ENCODE measurements at places on chromosomes 4 and X.

DNA sequence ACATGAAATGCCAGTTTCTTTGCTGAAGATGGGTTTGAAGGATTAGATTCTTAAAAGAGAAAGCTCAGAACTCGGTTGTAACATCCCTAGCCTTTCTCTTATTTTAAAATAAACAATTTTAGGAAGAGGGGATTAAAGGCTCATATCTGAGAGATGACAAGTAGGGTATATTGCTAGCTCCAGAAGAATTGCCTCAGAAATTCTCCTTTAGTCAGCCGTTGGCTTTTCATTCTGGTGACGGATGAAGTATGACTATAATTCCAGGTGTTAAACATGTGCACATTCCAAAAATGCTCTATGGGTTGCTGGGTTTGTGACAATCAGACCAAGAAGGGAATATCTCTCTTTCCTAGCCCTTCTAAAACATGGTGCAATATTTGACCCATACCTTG lies 17.8 kb downstream of the DKK2 start:
- DNase-seq = no peak

DNA sequence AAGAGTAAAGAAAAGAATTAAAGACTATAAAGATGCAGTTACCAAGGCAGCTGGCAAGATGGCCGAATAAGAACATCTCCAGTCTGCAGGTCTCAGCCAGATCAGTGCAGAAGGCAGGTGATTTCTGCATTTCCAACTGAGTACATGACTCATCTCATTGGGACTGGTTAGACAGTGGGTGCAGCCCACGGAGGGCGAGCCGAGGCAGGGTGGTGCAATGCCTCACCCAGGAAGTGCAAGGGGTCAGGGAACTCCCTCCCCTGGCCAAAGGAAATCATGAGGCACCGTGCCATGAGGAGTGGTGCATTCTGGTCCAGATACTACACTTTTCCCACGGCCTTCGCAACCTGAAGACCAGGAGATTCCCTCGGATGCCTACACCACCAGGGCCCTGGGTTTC lies 20.5 kb downstream of the SPIN4 start:
- DNase-seq = no peak

DNA sequence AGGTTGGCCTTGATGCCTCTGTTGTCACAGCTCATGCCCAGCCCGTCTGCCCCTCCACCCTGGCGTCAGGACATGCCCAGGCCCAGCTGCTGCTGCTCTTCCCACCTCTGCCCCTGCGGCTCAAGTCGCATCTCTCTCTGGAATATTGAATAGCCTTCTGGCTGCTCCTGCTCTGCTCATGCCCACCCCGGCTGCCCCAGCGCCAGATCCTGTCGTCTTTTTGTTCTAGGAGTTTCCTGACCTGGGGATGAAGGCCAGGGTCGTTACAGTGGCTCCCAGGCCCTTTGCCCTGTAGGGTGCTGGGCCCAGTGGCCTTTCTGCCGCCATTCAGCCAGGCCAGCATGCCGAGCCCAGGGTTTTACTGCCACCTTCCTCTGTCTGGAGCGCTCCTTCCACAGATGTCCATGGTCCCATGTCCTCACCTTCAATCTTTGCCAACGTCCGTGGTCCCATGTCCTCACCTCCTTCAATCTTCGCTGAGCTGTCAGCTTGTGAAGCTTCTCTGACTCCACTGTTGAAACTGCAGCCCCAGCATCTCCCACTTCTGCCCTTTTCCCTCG lies 9.7 kb downstream of the MAEA start:
- no peak for DNase-seq

- no peak for DNase-seq
Measured at GRCh38 chr4:39574946-39575345, 47.7 kb upstream of the UGDH start.

DNA sequence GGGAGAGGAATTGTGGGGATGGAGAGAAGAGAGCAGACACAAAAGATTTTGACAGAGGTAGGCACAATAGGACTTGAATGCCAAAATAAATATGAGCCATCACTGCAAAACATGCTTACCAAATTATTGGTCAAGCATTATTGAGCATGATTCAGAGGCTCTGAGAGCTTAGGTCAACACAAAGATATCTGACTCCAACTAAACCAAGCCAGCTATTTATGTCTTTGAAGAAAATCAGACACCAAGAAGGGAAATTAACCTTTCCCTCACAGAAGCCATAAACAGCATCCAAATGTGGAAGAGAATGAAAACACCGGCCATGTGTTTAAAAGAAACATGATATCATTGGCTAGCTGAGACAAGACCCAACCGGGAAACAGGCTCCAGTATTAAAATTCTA lies 323.2 kb downstream of the RAB28 start:
- DNase-seq = no peak

DNA sequence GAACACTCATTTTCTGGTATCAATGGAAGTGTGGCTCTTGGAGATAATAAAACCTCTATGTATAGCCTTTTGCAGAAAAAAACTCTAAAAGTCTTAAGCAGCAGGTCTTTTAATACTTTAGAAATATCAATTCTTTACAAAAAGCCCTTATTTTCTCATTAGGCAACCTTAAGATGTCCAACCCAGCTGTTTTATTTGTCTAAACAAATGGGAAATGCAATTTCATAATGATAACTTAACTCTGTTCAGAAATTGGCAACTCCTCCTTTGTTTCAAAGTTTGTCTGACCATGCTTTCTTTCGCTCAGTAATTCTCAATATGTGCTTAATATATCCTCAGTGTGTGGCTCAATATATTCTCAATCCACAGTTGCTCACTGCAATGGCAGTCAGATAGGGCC lies 196.5 kb upstream of the VEGFC start:
- DNase-seq = no peak

GRCh38 chrX:31516527-31516926 lies 444.7 kb upstream of the FTHL17 start:
- no peak for DNase-seq

DNA sequence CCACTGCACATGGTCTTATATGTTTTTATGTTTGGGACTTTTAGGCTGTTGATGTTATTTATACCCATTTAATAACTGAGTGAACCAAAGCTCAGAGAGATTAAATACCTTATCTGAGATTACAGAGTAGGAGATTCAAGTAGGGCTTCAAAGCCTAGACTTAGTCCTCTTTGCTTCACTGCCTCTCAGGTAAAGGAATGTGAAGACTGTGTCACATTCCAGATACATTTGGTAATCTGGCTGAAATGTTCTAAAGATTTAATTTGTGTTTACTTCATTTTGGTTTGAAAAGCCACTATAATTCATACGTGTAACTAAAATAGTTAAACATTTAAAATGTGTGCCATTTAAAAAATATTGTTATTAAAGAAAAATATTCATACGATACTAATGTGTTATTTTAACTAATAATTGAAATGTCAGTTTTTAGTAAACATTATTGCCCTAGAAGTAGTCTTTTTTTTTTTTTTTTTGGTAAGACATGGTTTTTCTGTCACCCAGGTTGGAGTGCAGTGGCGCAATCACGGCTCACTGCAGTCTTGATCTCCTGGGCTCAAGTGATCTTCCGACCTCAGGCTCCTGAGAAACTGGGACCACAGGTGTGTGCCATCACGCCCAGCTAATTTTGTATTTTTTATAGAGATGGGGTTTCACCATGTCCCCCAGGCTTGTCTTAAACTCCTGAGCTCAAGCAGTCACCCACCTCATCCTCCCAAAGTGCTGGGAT lies 54.3 kb downstream of the WWC2 start:
- no peak for DNase-seq

GRCh38 chrX:78011846-78012245 lies 42.4 kb upstream of the PGAM4 start:
- DNase-seq = no peak

DNA sequence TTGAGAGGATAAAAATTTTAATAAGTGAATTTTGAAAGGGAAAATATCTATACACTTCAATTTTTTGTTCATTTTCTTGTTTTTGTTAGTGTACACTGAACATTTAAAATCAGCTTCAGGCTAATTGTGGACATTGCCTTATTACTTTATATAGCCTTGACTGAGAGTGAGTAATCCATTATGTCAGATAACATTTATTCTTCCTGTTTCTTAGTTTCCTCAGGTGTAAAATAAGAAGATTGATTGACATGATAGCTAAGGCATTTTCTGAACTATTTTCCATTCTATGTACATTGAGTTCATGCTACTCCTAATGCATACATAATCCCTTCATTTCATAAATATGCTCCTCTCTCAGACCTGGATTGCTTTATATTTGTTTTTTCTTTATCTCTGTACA lies 607.3 kb upstream of the AADAT start:
- no peak for DNase-seq

GRCh38 chrX:123797543-123798447 lies 62.1 kb upstream of the XIAP start:
- DNase-seq = no peak

GRCh38 chr4:124519196-124519595 lies 193.3 kb downstream of the ANKRD50 start:
- DNase-seq = no peak

DNA sequence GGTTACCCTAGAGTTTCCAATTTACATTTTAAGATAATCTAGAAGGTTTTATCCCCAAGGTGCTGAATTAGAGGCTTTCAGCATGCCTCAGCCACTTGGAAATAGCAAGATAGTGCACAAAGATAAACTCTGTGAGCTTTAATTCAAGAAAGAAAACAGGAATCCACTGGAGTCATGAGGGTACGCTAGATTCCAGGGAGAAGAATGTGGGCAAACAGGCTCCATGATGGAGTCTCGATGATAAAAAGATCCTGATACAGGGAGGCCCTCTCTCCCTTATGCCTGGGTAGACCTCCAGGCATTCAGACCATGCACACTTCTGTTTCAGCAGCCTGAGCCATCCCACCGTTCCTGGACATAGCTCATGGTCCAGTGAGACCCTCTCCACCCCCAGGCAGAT lies 344.6 kb upstream of the LCORL start:
- no peak for DNase-seq

DNA sequence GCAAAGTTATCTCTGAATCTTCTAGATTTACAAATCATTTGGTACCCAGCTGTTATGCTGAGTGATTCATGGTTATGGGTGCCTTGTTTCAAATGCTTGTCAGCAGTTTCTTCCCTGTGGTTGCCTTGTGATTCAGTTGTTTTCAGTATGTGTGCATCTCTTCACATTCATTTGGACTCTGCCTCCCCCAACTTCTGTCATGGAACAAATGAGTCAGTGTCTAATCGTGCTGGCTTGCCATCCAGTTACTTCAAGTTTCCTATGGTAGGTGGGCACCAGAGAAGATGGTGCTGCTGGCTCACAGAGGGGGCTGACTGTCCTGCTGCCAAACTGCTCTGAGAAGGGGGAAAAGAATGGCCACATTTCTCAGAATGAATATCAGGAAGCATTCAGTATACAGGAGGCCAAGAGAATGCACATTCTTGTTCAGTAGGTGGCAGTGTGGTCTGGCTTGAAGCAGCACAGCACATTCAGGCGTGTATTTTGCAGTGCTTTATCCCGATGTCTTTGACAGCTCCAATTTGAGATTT lies 260.9 kb downstream of the GLUD2 start:
- peak; percentile 6 for DNase-seq

GRCh38 chr4:154491341-154492271 lies at the start of gene DCHS2:
DCHS2 (minus strand) TSS chr4:154491799; CDS start chr4:154491355, 444 bp downstream.
- DNase-seq = no peak

DNA sequence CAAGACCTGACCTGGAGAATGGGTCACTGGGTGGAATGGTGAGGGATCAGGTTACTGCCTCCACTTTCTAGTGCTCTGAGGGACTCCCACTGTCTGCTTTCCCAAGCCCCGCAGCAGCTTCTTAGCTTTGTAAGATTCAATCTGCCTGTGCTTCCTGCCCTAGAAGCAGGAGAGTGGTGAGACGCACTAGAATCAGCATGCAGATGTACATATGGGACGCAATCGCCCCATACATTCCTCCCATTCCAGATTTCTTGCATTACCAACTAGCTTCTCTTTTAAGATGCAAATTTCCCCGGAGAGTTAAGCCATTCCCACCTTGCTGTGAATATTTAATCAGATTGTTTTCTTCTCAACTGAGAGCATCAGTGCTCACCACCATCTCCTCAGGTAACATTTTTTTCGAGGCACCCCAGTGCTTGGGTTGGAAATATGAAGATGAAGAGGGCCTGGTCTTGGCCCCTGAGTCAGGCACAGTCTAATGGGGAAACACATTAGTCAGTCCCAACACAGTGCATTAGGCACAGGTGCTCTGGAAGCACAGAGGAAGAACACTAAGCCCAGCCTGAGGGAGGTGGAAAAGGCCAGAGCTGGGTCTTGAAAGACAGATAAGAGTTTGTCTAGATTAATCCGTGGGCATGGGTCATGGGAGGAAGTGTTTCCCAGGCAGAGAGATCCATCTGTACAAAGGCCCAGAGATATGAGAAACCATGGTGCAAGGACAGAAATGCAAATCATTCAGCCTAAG lies 66.7 kb upstream of the PRPS1 start:
- no peak for DNase-seq

GRCh38 chr4:2256156-2256731 lies 5.7 kb downstream of the MXD4 start:
- no peak for DNase-seq

GRCh38 chrX:96756491-96756890 lies 71.8 kb downstream of the DIAPH2 start:
- no peak for DNase-seq

DNA sequence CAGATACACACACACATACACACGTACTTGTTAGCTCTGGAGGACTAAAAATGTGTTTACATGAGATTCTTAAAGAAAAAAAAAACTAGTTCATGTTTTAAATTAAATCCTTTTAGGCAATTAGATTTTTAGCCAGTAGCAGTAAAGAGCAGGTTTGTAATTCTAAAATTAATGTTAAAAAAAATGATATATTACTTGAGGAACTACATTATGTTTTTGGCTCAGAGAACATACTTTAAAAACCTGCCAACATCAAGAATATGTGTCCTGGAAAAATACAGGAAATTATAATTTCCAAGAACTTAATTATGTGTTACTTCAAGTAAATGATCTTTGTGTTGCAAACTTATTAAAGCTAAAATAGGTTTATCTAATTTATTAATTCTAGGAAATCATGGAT lies 594.3 kb upstream of the PCDH7 start:
- no peak for DNase-seq

DNA sequence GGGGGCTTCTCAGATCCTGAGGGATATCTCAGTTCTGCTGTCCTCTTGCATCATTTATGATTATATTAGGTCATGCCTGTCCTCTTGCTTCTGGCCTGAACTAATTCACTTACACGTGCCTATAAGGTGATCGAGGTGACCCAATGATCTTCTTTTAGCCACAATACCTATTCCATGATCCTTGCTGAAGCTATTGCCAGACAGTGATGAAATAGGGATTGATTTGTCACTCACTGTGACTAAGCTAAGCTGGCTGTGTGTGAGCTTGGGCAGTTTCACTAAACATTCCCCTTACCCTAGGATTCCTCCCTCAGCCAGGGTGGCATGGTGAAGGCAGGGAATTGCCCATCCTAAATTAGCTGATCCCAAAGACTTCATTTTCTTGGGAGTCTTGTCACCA lies 19.0 kb downstream of the HADH start:
- DNase-seq = no peak

- no peak for DNase-seq
Measured at GRCh38 chr4:10171055-10171454, 54.5 kb upstream of the WDR1 start.

- DNase-seq = no peak
Measured at GRCh38 chrX:132532913-132533312, 44.1 kb upstream of the MBNL3 start.

- DNase-seq = no peak
Measured at GRCh38 chrX:36445566-36445965, 526.0 kb downstream of the CFAP47 start.

Data from activated CD4-positive, CD25-positive, alpha-beta regulatory T cell treated with anti-CD3 and anti-CD28 coated beads, Interleukin-2, amount 50 U/mL, for 16 hours (primary cell).